ENCODE measurements at places on chromosomes 7 and 10.
A peak's percentile ranks its signal among the peaks of the same experiment; 100 is the strongest.

GRCh38 chr7:155935005-155935557 is 122.8 kb upstream of the SHH start:
- DNase-seq = no peak
- H3K36me3 ChIP-seq = no peaks in the 10 kb centered on the region
- H3K27me3 ChIP-seq = peaks cover 3% of the 10 kb centered on the region
- H3K4me1 ChIP-seq = no peaks in the 10 kb centered on the region
- no peak overlapping the region for H3K27ac ChIP-seq

GRCh38 chr7:151113344-151114150 is 27.3 kb downstream of the AGAP3 start:
- H3K4me3 ChIP-seq = peak overlapping the region; percentile 9
- H3K4me1 ChIP-seq = peaks cover 20% of the 10 kb centered on the region
- DNase-seq = no peak
- H3K27me3 ChIP-seq = no peaks in the 10 kb centered on the region
- H3K36me3 ChIP-seq = peaks cover 3% of the 10 kb centered on the region
- no peak overlapping the region for H3K27ac ChIP-seq

DNA sequence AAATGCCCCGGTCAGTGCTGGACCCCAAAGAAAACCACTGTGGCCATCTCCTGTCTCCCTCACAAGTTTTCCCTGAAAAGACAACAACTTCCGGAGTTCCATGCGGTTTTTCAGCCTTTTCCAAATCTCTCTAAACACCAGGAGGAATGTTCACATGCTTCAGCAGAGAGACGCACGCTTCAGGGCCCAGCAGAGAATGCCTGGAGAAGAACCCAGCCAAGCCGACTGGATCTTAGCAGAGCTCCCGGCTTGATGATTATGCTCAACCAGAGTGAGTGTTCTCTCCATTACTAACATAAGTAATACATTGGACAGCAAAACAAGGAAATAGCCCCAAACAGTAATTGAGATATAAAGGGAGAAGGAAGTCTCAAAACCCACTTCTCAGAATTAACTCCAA is 17.9 kb downstream of the PRKCQ start:
- no peak overlapping the region for H3K4me3 ChIP-seq
- no peaks in the 10 kb centered on the region for H3K36me3 ChIP-seq
- no peaks in the 10 kb centered on the region for H3K27me3 ChIP-seq
- DNase-seq = no peak
- H3K27ac ChIP-seq = no peak overlapping the region

DNA sequence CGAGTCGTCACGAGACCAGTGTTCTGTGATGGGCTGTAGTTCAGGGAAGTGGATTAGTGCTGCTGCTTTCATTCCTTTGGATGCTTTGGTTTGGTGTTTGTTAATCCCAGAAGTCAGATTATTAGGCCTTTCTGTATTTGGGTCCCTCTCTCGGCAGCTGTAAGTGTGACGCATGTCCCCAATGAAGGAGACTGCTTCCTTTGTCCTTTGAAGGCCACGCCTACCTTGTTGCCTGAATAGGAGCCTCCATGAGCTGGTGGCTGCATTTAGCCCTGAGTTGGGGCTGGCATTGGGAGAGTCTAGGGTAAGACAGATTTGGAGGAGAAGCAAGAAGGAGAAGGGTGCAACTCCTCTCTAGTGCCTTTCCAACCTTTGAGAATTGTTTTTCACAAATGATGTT is 34.5 kb downstream of the DOCK1 start:
- peaks cover 6% of the 10 kb centered on the region for H3K4me1 ChIP-seq
- DNase-seq = no peak
- H3K27ac ChIP-seq = no peak overlapping the region
- H3K27me3 ChIP-seq = no peaks in the 10 kb centered on the region
- H3K4me3 ChIP-seq = no peak overlapping the region

- no peak overlapping the region for H3K27ac ChIP-seq
- H3K4me1 ChIP-seq = peaks cover 17% of the 10 kb centered on the region
- no peak overlapping the region for H3K4me3 ChIP-seq
- no peaks in the 10 kb centered on the region for H3K36me3 ChIP-seq
- no peaks in the 10 kb centered on the region for H3K27me3 ChIP-seq
These were observed 75.2 kb downstream of the TNS3 start for GRCh38 chr7:47506382-47507339.
